ENCODE measurements at places on chromosomes 12 and 14.

DNA sequence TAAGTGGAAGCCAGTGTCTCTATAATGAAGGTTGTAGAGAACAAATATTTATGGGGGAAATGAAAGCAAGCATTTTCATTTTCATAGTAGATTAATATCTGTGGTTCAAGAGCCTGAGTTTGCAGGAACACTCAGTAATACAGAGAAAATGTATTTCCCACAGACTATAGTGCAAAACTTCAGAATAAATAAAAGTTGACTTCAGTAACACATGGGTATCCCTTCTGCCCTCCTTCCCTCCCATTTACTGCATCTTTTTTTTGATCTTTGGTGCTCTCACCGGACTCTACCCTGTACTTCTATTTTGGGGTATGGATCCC is 75.3 kb upstream of the AMN1 start:
- no peak for DNase-seq

- DNase-seq = peak; percentile 9
Observed at GRCh38 chr12:111597831-111598636, 1.1 kb downstream of the ATXN2 start.

- DNase-seq = no peak
Observed at GRCh38 chr14:63178912-63179311, 25.3 kb upstream of the RHOJ start.

DNA sequence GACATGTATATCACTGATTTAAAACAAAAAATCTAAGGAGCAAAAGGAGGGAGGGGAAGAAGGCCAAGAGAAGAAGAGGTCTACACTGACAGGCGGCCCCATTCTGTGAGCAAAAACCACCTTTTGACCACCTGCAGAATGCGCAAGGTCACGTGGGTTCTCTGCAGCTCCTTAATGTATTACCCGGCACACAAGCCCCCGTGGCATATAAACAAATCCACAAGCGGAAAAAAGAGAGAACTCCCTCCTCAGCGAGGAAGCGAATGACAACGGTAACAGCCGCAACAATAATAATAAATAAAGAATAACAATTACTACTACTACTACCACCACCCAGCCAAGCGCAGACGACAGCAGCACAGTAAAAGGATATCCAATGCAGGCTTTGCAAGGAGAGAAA is 1.3 kb downstream of the KSR2 start:
- no peak for DNase-seq

DNA sequence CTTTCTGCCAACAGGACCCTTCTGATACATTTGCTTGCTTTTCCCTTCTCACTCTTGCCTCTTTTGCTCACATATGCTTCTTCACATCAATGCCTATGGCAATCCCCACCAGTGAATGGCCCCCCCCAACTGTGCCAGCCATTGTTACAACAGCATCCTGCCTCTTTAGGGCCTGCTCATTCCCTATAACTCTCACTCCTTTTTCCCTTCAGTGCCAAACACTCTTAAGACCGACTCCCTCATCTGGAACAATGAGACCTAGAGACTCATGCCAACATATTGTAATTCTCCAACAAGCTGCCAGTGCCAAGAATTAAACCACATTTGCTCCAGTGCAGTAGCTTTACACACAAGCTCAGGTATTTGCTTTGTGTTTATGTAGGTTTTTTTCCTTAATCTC is 189.0 kb downstream of the SOX5 start:
- DNase-seq = no peak

DNA sequence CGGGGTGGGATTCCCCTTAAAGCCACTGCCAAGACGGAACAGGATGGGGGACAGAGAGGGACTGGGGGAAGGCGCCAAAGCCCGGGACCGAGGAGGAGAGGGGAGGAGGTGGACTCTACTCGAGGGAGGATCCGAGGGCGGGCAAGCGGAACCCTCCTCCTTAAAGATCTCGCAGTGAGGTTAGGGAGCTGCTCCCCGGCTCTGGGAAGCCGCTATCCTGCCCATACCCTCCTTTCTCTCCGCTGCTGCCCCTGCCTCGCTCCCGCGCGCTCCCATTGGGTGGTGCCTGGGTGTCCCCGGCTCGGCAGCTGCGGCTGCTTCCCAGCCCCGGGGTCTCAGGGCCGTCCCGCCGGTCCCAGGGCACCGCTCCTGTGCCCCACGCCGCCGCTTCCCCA is 16.4 kb downstream of the KRT18 start:
- no peak for DNase-seq

DNA sequence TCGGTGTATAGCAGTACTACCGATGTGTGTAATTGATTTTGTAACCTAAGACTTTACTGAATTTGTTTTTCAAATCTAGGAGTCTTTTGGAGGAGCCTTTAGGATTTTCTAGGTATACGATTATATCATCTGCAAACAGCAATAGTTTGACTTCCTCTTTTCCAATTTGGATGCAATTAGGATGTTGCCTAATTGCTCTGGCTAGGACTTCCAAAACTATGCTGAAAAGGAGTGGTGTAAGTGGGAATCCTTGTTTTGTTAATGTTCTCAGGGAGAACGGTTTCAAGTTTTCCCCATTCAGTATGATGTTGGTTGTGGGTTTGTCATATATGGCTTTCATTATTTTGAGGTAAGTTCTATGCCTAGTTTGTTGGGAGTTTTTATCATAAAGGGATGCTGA is 171.6 kb upstream of the PDE3A start:
- no peak for DNase-seq

DNA sequence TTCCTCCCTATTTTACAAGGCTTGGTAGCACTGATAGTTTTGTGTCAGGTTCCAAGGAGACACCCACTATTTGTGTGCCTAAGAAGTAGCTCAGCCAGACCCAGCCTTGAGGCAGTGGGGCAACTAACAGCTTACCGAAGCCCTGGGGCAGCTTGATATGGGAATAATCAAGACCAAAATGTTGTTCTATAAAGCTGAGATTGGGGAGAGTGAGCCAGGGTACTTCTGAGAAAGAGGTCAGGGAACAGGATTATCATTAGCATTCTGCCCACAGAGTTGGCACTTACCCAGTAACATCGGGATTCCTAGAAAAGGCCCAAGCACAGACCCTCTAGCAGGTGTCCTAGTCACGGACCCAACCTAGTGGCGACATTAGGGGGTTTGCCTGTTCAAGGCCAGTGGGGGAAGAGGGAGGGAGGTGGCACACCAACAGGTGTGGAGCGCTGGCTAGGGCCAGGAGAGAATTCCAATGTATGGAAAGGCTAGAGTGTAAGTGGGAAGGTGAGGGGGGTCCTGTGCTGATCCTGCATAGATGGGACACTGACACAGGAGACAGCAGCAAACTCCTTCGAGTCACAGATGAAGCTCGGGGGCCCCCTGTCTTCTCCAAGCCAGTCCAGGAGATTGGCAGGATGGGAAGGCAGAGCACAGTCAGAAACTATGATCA is 4.9 kb downstream of the PPP1R3E start:
- no peak for DNase-seq

DNA sequence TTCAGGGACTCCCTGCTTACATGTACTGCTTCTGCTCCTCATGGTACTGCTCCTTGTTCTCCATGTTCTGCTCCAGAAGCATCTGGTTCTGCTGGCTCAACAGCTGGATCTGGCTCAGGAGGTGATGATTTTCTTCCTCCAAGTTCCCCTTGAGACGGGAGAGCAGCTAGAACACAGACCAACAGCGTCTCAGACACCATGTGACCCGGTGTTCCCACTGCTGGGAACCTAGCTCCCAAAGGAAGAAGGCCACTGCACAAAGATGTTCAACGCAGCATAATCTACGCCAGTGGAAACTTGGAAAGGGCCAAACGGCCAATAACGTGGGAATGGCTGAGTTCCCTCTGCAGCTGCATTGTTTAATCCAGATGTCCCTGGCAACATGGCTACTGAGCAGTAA is 49.6 kb upstream of the GPR68 start:
- DNase-seq = no peak

DNA sequence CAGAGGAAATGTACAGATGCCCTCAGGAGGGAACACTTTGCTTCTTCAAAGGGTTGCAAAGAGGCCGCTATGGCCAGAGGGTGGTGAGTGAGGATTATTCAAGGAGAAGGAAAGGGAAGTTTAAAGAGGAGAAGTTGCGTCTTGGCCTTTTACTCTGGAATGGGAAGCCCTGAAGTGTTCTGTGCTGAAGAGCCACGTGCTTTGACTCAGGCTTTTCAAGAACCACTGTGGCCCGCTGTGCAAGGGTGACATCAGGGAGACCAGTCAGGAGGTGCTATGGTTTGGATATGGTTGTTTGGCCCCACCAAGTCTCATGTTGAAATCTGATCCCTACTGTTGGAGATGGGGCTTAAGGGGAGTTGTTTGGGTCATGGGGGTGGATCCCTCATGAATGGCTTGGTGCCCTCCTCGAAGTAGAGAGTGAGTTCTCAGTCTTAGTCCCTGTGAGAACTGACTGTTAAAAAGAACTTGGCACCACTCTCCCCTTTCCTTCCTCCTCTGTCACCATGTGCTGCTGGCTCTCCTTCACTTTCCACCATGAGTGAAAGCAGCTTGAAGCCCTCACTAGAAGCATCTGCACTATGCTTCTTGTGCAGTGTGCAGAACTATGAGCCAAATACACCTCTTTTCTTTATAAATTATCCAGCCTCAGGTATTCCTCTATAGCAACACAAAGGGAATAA is 66.1 kb upstream of the DUSP6 start:
- no peak for DNase-seq

GRCh38 chr14:51845811-51846210 is 14.6 kb upstream of the GNG2 start:
- no peak for DNase-seq

DNA sequence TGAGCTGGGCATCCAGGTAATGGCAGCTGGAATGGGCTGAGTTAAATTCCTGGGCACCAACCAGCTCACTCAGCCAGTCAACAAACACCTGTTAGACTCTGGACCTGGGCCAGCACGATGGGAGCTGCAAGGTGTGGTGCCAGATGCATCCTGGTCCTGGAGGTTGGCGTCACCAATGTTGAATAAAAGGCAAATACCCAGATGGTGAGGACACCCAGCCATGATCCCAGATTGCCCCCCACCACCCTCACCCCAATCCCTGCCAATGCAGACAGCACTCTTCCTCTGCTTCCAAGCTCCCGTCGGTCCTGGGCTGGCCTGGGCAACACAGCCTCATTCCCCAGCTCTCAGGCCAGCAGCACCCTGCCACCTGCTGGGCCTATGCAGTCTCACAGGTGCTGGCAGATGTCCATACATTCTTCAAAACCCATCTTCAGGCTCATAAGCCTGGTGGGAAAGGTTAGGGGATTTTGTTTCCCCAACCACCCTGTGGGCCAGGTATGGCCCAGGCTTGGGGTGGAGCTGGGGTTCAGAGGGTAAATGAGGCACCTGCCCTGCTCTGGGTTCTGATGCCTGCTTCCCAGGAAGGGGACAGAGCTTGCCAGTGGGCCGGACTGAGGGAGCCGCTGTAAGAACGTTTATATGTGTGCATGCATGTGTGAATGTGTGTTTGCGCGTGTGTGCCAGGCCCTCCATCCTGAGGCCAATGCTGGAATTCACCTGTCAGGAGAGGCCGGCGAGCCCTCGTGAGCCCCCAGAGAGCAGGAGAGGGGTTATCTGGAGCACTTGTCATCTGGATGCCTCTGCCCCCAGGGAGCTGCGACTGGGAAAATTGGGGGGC is 58.0 kb downstream of the LGMN start:
- DNase-seq = no peak

DNA sequence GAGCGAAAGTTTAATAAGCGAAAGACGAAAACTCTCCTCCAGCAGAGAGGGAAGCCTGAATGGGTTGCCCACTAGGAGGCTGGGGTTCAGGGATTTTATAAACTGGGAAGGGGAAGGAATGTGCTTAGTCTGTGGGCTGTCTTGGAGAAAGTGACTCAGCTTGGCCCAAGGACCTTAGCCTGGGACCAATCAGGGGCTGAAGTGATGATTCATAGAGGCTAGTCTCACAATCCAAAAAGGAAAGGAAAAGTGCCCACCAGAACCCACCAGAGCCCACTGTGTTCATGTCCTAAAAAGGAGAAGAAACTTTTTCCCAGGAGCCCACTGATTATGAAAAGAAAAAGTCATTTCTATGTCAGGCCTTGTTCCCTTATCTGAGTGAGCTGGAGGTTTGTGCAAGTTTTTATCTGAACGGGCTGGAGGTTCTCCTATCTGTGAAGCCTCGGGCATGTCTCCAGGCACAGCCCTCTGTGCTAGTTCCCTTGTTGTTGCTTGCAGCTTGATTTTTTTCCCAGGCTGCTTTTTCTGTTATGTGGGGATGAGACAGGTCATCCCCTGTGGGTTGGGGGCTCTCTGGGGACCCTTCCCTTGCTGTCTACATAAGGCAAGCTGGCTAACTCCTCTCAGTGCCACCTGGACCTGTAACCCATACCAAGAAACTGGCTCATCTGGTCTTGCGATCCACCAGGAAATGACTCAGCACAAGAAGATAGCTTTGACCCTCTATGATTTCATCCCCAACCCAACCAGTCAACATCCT is 8.3 kb upstream of the GOLGA5 start:
- no peak for DNase-seq

DNA sequence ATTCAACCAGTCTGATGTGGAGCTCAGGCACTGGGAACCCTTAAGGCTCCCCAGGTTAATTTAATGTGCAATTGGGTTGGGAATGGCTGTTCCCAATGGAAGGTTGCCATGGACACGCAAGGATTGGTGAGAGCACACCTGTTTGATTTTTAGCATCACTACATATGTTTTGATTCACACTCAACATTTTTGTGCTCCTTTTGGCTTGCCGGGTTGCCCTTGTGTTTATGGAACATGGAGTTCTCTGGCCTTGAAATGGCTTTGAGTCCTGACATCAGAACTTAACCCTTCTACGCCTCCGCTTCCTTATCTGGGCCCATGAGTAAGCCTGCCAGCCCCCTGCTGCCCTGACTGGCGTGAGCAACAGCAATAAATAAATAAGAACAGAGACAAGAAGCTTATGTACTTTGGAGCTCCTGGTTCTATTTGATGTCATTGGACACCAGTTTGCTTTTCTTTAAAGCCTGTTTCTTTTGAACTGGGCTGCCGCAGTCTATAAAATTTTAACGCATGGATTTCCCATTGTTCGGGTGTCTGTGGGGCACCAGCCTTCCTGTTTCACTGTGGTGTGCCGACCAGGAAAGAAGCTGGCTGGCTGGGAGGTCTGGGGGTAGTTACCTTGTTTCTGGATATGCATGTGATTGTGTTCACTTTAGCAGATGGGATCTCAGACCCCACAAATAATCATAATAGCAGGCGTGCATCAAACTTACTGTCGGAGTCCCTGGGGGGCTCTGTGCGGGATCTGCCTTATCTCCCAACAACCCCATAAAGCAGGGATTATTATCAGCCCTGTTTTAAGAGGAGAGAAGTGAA is 27.8 kb downstream of the TBX3 start:
- DNase-seq = no peak

DNA sequence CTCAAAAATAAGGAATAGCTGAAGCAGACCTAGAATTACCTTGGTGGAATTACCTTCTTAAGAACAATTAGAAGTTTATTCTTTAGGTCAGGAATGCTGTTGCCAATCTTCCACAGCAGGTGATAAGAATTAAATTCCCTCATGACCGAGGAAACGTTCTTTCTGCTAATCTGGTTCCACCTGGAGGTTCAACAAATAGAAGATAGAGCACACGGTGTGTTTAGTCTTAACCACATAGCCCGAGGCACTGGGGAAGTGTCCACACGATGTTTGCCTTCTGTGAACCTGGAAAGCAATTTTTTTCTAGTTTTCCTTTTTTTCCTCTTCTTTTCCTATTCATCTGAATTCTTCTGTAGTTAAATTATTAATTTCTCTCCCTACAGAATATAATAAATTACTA is 906.9 kb downstream of the NRXN3 start:
- DNase-seq = no peak
